ENCODE measurements at places on chromosomes 3 and 15.

DNA sequence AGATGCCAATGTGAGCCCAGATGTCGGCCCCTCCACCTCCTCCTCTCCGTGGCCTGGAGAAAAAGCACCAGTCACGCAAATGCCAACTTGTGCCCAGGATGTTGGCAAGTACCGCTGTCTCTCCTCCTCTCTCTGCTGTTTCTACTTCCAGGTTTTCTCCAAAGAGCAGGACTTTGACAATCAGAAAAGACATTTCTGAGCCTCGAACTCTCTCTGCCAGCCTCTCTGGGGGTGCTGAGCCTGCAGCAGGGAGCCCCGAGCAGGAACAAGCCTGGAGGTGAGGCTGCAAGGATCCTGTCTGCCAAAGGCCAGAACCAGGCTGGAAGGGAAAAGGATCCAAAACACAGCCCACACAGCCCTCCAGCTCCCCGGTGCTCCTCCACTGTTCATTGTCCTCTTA is 89.7 kb downstream of the SEC22A start:
- no peak for DNase-seq

DNA sequence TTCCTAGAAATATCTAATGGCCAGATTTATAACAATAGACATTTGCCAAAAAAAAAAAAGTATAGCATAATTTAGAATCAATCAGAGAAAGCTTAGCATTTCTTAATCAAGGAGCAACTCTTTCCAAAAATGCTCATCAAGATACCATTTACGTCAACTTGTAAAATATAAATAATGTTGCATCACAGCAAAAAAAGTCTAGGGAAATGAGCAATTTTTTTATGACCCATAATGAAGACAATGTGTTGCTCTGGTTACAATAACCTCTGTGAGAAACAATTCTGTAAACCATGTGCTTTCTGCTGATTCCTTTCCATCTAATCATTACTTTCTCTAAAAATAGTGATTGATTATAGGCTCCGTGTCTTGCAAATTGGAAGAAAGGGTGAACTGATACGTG is 36.3 kb downstream of the KBTBD8 start:
- DNase-seq: no peak

- no peak for DNase-seq
Observed at GRCh38 chr15:88802991-88803240, 320 bp upstream of the ACAN start.

DNA sequence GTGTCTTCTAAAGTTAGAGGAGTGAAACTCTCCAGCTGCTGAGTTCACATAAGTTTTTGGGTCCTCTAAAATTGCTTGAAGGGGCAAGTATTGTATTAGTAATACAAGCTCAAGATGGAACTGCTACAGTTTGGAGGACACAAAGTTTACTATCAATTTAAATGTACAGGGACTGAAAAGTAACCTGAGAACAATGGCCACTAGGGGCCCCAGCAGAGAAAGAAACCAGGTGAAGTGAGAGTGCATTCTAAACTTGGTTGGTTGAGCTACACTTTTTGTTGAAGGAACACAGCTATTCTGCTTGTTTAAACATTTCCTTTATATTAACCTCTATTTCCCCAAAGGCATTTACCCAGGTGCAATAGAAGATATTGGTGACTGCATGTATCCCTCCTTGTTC is 755.5 kb downstream of the GBE1 start:
- no peak for DNase-seq

DNA sequence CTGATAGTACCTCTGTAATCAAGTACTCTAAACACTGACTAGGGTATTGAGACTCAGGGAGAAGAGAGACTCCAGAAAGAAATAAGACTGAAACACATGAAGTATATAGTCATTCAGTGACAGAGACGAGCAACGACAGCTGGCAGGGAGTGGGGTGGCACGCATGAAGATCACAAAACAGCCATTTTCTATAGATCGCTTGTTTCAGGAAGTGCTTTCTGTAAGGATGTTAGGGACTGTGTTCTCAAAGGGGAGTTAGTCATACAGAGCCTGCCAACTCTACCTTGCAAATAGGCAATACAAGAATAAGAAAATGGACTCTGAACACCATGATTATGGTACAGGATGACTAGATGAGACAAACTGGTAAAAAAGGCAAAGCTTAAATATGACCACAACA is 139.5 kb downstream of the TBL1XR1 start:
- peak; percentile 82 for DNase-seq

- no peak for DNase-seq
Observed at GRCh38 chr3:106212665-106213222, 343.9 kb upstream of the CBLB start.

GRCh38 chr3:196645096-196645495 is 5.6 kb downstream of the NRROS start:
- DNase-seq: peak; percentile 47

DNA sequence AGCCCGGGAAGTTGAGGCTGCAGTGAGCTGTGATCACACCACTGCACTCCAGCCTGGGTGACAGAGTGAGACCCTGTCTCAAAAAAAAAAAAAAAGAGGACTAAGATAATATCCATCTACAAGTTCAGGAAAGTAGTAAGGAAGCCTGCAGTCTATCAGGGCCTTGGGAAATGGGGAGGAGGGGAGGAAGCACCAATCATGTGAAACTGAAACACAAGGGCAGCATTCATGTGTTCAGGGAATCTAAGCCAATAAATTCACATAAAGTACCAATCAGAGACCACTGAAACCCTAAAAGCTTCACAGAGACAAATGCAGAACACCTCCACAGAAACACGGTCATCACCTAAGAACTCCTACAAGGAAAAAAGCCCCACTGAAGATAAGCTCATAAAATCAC is 22.9 kb upstream of the HHATL start:
- no peak for DNase-seq

- no peak for DNase-seq
Observed at GRCh38 chr15:93307513-93307912, 218.5 kb upstream of the RGMA start.

DNA sequence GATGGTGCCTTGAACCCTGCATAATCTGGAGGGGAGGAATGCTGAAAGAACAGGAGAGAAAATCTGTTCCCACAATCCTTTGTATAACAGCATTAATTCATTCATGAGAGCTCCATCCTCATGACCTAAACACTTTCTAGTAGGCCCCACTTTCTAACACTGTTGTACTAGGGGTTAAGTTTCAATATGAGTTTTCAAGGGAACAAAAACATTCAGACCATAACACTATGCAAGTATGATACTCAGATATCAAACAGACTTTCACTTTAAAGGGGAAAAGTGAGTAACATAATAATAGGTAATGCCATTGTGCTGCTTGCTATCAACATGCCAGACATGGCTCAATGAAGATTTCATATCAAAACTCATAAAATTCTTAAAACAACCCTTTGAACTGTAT is 32.4 kb upstream of the PLSCR2 start:
- no peak for DNase-seq

DNA sequence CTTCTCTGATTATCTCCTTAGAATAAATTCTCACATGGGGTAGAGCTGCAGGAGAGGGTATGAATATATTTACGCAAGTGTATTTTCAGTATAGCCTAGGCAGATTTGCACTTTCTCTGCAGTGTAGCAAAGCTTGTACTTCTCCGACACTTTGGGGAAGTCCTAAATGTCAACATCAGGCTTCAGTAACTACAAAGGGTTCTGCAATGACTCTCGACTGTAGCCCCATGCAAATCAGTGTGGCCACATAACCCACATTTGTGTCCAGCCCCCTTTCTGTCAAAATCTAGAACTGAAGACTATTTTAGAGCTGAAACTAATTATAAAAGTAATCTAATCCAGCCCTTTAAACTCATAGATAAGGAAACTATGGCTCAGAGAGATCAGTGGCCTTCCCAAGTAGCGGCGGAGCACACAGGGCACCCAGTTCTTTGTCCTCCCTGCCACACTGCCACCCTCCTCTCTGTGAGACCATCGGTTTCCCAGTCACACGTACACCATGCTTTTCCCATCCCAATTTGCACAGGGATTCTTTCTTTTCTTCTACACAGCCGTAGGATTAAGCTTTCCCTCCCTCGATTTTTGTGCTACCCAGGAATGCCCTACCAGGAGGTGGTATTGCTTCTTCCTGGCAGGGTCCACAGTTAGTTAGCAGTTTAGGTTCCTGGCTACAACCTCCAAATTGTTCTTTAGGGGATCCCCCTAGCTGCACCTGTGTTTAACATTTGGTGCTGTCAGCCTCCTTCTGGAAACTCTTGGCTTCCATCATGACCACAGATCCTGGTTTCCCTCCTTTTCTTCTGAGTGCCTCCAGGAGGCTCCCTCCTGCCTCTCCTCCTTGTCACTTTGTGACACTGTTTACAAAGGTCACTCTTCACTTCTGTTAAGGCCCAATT is 22.9 kb downstream of the MRAS start:
- peak; percentile 24 for DNase-seq

DNA sequence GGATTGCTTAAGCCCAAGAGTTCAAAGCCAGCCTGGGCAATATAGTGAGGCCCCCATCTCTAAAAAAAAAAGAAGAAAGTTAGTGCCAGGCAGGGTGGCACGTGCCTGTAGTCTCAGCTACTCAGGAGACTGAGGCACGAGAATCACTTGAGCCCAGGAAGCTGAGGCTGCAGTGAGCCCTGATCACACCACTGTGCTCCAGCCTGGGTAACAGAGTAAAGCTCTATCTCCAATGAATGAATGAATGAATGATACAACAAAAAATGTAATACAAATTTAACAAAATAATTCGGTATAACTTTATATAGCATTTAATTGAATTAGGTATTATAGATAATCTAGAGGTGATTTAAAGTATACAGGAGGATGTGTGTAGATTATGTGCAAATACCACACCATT is 29.7 kb downstream of the DENND4A start:
- DNase-seq: no peak

DNA sequence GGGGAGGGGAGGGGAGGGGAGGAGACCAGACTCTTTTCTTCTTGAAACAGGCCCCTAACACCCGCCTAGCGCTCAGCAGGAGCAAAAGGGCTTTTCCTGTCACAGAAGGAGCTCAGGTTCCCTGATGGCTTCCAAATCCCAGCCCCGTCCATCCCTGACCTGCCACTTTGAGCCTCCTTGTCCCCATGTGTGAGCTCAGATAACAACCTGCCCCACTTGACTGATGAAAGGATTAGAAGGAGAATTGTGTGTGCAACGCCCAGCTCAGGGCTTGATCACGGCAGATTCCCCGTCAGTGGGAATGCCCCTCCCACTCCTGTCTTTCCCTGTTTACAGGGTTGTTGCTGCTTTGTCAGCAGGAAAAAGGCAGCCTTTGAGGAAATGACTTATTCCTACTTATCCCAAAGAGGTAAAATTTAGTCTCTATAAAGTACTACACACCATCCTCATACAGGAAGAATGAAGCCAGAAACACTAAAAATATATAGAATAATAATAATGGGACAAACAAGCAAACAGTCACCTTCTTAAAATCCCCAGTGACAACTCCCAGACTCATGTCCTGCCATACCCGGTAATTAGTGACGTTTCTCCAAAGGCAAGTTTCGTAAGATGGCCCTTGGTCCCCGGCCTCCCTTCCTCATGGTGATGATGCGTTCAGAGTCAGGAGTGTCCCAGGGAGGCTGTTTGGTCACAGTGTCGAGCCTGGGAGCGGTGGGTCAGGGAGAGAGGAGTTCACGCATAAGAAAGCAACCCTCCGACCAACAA is 6.1 kb upstream of the LRRC15 start:
- DNase-seq: no peak

GRCh38 chr15:41102854-41103253 is 13.2 kb downstream of the INO80 start:
- DNase-seq: no peak

GRCh38 chr15:31200735-31201151 is 99.2 kb upstream of the TRPM1 start:
- DNase-seq: peak; percentile 83

GRCh38 chr3:195284842-195285241 is 13.9 kb upstream of the XXYLT1 start:
- DNase-seq: no peak

GRCh38 chr3:150215616-150216015 is 192.5 kb upstream of the TSC22D2 start:
- no peak for DNase-seq

DNA sequence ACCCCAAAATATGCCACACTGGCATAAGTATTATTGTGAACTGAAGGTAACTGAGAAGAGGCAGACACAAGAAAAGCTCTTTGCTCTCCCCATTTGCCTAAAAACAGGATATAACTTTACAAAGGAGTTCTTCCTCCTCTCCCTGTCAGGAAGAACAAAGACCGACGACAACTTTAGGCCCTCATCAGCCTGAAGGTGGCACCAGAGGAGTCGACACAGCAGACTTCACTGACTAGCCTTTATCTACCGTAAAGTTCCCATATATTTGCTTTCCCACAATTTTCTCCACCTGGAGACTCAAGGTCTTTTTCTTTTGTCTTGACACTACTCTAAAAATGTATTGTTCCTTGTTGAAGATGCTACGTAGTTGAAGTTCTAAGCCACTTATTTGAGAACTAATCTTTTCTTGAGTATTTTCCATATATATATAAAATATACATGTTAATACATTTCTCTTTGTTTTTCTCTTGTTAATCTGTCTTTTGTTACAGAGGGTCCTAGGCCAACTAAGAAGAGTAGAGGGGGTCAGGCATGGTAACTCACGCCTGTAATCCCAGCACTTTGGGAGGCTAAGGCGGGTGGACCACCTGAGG is 16.2 kb upstream of the XIRP1 start:
- peak; percentile 61 for DNase-seq

- DNase-seq: no peak
Observed at GRCh38 chr15:42349186-42349585, 10.1 kb upstream of the CAPN3 start.

DNA sequence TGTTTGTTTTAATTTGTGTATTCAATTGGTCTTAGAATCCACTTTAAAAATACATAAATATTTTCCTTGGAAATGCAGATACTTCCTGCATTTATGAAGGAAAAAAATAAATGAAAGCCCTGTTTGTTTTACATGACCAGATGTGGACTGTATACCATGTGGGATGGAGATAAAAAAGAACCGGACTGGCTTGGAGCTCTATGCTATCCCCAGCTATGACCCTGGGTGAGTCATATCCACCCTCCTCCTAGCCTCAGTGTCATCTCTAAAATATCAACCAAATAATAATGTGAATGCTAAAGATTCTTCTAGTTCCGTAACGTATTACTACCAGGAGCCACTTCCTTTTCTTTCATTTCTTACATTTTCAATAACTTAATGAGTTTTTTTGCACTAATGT is 44.5 kb upstream of the PDZRN3 start:
- DNase-seq: no peak

DNA sequence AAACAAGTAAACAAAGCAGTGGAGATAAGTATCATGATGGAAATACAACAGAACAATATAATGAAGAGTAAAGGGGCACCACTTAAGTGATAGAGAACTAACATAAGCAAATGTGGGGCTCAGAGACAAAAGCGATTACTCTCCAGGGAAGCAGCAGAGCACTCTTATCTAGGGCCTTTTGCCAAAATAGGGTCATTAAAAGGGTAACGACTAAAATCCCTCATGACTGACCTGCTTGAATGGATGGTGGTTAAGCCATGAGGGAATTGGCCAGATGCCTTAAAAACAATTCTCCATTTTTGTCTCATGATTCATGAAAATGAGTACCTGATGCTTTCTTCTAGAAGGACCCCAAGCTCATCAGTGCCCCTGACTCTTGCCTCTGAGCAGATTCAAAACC is 3.2 kb upstream of the SLC7A14 start:
- no peak for DNase-seq
